ENCODE measurements at places on chromosomes 7 and 10. TPM values are rescaled to one million over a fixed set of nuclear protein-coding genes. Genes with fewer than 3 reads are reported as not detected.

SSC4D gene
- total RNA-seq: 0.97 TPM

C10orf105 gene
- total RNA-seq: 2.9 TPM

POLR2J2 gene
- 5.0 TPM for total RNA-seq

NUDT13 gene
- 1.8 TPM for total RNA-seq

DTX2 gene
- total RNA-seq: 8.1 TPM

IKZF1 gene
- total RNA-seq: not detected

DRGX gene
- total RNA-seq: not detected

CYP2C9 gene
- total RNA-seq: not detected

FOXI2 gene
- total RNA-seq: not detected

MSMB gene
- not detected for total RNA-seq

CPED1 gene
- 41.6 TPM for total RNA-seq

CAV2 gene
- 47.6 TPM for total RNA-seq

PTPRZ1 gene
- not detected for total RNA-seq

PGAM1 gene
- 551 TPM for total RNA-seq

BEND7 gene
- total RNA-seq: 12.0 TPM

VAX1 gene
- not detected for total RNA-seq

DNAJB6 gene
- total RNA-seq: 80.4 TPM

CALN1 gene
- total RNA-seq: not detected

CACNB2 gene
- total RNA-seq: 1.0 TPM

RSPH10B2 gene
- 0.11 TPM for total RNA-seq

BBS9 gene
- total RNA-seq: 31.7 TPM

TSPAN12 gene
- total RNA-seq: 3.4 TPM

IL2RA gene
- not detected for total RNA-seq

CLCN1 gene
- not detected for total RNA-seq

ZDHHC6 gene
- 34.5 TPM for total RNA-seq

SLC26A5 gene
- not detected for total RNA-seq

PIK3CG gene
- 0.11 TPM for total RNA-seq

NUTM2D gene
- 1.4 TPM for total RNA-seq

GGCT gene
- total RNA-seq: 21.5 TPM

BHLHA15 gene
- 0.26 TPM for total RNA-seq

C7orf25 gene
- 11.1 TPM for total RNA-seq

GIMAP1 gene
- 0.13 TPM for total RNA-seq

MAT1A gene
- not detected for total RNA-seq

GNAT3 gene
- not detected for total RNA-seq

DHTKD1 gene
- 19.6 TPM for total RNA-seq

NAMPT gene
- total RNA-seq: 165 TPM

PLEKHS1 gene
- not detected for total RNA-seq

PRLHR gene
- not detected for total RNA-seq

All from articular chondrocyte of knee joint (primary cell).